H1 (cell line): ENCODE measurements at places on chromosomes 12 and 14. TPM values are rescaled to one million over a fixed set of nuclear protein-coding genes. Genes with fewer than 3 reads are reported as not detected.
A peak's percentile ranks its signal among the peaks of the same experiment; 100 is the strongest.

- H3K4me3 ChIP-seq: no peak overlapping the region
- peaks cover 2% of the 10 kb centered on the region for H3K4me1 ChIP-seq
- H3K27me3 ChIP-seq: no peaks in the 10 kb centered on the region
- peak overlapping the region; percentile 25; the same call in 1 of the 2 replicates for H3K27ac ChIP-seq
- H3K36me3 ChIP-seq: no peaks in the 10 kb centered on the region
Measured at GRCh38 chr12:8687846-8688601, 9.8 kb upstream of the RIMKLB start.

DNA sequence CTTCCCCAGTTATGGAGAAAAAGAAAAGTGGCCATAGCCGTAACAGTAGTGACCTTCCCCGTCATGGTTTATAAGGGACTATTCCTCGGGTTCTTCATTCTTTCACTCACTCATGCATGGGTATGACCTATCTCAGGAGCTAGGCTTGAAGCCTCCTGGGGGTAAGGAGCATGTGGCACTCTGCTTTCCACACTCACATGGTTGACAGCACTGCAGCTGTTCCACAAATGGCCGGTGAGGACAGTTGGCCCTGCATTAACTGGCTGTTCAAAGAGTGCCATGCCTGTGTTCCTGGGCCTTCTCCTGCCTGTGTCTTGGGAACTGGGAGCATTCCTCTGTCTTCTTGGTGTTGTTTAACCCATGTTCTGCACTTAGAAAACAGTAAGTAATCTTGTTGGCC, 66.2 kb upstream of the PNMA1 start:
- no peak for DNase-seq
- no peak overlapping the region for H3K4me3 ChIP-seq
- H3K27ac ChIP-seq: no peak overlapping the region
- peaks cover 35% of the 10 kb centered on the region for H3K27me3 ChIP-seq
- H3K4me1 ChIP-seq: peaks cover 6% of the 10 kb centered on the region; the same call in 1 of the 2 replicates
- no peaks in the 10 kb centered on the region for H3K36me3 ChIP-seq

- H3K4me3 ChIP-seq: peak overlapping the region; percentile 47; the same call in 1 of the 2 replicates
- peaks cover 37% of the 10 kb centered on the region for H3K27me3 ChIP-seq
- no peak for DNase-seq
Measured at GRCh38 chr12:53197011-53197640, 9.9 kb downstream of the ITGB7 start.

Gene APAF1
- 21.0 and 22.6 TPM in 2 replicates for total RNA-seq

Gene ASPG
- total RNA-seq: 0.34 and 0.46 TPM in 2 replicates

GRCh38 chr12:27822076-27822712, 42.2 kb upstream of the MANSC4 start:
- H3K4me1 ChIP-seq: no peaks in the 10 kb centered on the region
- no peak overlapping the region for H3K4me3 ChIP-seq
- no peaks in the 10 kb centered on the region for H3K27me3 ChIP-seq
- no peak for DNase-seq
- no peaks in the 10 kb centered on the region for H3K36me3 ChIP-seq

DNA sequence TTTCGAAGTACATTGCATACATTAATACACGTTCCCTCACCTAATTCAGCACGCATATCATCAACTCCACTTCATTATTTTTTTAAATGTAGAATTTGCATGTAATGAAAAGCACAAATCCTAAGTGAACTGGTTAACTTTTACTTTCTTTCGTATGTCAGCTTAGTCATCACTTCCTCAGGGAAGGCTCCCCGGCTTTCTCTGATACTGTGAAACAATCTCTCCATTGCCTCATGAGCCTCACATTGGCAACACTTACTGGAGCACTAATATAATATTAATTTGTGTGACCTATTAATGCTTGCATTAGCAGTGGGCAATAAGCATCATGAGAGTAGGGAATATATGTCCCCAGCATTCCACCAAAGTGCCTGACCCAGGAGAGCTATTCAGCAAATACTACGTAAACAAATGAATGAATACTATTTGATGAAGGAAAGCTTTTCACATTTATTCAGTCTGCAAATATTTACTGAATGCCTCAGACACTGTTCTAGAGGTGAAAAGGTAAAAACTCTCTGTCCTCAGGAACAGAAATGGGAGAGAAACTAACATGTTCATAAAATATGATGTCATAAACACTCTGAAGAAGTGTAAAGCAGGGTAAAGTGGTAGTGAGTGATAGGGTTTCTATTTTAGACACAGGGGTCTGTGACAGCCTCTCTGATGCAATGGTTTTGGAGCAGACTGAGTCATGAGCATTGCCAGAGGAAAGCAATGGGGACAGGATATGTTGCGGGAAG, 327.5 kb upstream of the DIO2 start:
- no peaks in the 10 kb centered on the region for H3K36me3 ChIP-seq
- no peak for DNase-seq
- H3K4me1 ChIP-seq: no peaks in the 10 kb centered on the region
- no peaks in the 10 kb centered on the region for H3K27me3 ChIP-seq
- no peak overlapping the region for H3K4me3 ChIP-seq
- H3K27ac ChIP-seq: no peak overlapping the region

DNA sequence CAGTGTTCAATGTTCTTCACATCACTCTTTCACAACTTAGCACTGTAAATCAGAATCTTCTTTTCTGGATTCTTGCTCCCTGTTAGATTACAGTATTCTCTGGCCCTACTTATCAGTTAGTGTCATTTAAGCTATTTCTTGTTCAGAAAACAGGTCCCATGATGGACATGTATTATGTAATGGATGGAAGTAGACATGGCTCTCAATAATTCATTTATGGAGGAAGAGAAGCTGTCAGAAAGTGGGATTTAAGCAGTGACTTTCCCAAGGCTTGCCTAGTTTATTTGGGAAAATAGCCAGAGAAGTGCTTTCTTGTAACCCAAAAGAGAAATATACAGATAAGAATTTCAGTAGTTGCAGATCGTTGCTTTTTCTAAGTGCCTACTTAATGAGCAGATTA, 1.6 kb downstream of the ERC1 start:
- no peak overlapping the region for H3K27ac ChIP-seq
- peaks cover 5% of the 10 kb centered on the region; the same call in 1 of the 2 replicates for H3K4me1 ChIP-seq
- H3K27me3 ChIP-seq: no peaks in the 10 kb centered on the region
- no peak overlapping the region for H3K4me3 ChIP-seq
- no peaks in the 10 kb centered on the region for H3K36me3 ChIP-seq

GRCh38 chr12:70918321-70918720, 2.2 kb downstream of the PTPRR start:
- DNase-seq: no peak
- no peaks in the 10 kb centered on the region for H3K36me3 ChIP-seq
- H3K4me1 ChIP-seq: peaks cover 3% of the 10 kb centered on the region

Gene INHBC
- total RNA-seq: not detected in 2 replicates

DNA sequence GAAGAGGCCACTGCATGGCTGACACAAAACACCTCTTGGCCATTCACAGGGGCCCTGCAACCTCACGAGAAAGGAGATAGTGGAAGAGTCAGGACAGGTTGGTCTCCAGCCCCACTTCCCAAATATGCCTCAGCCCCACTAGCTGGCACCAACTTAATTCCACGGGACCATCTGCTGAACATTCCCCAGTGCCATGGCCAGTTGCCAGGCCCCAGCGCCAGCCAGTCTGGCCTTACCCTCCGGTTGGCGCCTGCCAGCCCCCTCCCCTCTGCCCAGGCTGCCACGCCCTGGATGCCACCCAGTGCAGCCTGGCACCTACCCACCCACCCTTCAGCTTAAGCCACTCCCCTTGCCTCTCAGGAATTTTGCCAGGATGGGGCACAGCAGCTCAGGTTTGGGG, 21.2 kb upstream of the HSPB8 start:
- DNase-seq: no peak
- no peaks in the 10 kb centered on the region for H3K4me1 ChIP-seq
- H3K27ac ChIP-seq: no peak overlapping the region
- no peaks in the 10 kb centered on the region for H3K27me3 ChIP-seq

Gene BICD1
- 54.3 and 58.4 TPM in 2 replicates for total RNA-seq

GRCh38 chr14:87990682-87991081, 2.3 kb downstream of the GALC start:
- no peak overlapping the region for H3K27ac ChIP-seq
- H3K27me3 ChIP-seq: no peaks in the 10 kb centered on the region
- H3K36me3 ChIP-seq: no peaks in the 10 kb centered on the region
- no peaks in the 10 kb centered on the region; the same call in 1 of the 2 replicates for H3K4me1 ChIP-seq
- no peak overlapping the region for H3K4me3 ChIP-seq
- no peak for DNase-seq

DNA sequence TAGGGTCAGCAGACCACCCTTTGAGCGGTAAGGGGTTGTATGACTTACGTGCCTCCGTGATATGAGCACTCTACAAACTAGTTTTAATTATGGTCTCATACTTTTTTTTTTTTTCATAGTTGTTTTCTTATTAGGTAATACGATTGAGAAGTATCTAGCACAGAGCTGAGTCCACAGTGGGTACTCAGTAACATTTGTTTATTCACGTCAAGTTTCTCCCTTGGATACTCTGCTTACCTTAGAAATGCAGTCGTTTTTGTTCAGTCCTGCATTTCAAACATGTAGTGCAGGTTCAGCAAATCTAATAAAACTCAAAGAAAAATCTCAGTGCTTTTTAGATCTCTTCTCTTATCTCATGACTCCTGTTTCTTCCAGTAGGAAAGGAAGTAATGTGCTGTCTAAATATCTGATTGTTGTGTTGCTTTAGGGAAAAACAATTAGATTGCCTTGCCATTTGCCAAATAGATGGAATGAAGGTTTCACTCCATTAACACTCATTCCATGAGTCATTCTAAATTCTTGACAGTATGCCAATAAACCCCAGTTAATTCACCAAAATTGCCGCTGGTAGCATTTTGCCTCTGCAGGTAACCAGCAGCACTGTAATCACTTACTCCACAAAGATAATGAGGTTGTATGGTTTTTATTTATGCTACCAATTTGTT, 118.9 kb downstream of the PTCSC3 start:
- H3K27me3 ChIP-seq: no peaks in the 10 kb centered on the region
- no peak for DNase-seq
- H3K36me3 ChIP-seq: no peaks in the 10 kb centered on the region
- no peaks in the 10 kb centered on the region for H3K4me1 ChIP-seq
- no peak overlapping the region for H3K27ac ChIP-seq
